ENCODE measurements at places on chromosomes 2 and 18.

DNA sequence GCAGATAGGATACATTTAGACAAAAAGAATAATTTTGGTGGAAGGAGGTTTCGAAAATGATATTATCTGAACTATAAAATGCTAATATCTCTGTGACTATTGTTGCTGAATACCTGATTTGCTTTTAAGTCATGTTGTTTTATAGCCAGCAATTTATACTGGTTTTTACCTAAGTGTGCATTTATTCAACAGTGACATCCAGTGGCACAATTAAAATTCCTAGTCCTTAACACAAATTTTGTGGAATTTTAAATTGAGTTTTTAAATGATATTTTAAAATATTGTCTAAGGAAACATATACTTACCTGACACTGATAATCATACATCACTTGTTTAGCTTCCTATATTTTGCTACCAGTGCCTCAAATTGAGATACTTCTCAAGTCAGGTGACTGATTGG is 144.8 kb downstream of the ARHGAP28 start:
- DNase-seq, result no peak

DNA sequence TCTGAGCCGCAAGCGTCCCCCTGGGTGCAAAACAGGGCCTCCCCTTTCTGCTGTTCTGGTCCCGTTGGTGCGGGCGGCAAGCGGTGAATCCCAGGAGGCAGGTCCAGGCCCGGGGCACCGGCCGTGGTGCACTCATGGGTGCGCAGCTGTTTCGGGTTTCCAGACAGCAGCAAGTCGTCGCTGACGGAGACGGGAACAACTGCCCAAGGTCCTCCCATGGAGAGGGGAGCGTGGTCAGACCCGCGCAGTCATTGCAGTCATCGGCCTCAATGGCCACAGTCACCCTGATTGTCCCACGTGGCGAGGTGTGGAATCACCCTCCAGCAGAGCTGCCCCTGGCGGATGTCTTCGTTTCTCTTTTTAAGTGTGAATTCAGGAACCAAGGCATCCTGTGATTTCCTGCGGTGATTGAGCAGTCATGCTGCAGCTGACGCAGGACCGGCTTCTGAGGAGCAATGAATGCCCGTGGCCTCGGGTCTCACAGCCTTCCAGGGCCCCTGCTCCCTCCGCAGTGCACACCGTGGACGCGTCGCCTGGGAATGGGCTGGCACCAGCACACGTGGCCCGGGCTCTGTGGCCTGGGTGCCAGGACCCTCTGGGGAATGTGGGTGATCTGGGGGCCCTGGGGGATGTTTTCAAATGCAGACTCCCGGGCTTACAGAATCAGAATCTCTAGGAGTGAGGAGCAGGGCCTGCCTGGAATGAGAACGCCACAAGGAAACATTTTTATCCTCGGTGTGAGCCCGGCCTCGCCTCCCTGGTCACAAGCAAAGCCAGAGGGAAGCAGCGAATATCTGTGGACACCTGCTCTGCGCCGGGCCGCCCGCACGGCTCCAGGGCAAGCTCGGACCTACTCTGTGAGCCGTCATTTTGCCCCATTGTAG is 244.2 kb upstream of the SALL3 start:
- no peak for DNase-seq

DNA sequence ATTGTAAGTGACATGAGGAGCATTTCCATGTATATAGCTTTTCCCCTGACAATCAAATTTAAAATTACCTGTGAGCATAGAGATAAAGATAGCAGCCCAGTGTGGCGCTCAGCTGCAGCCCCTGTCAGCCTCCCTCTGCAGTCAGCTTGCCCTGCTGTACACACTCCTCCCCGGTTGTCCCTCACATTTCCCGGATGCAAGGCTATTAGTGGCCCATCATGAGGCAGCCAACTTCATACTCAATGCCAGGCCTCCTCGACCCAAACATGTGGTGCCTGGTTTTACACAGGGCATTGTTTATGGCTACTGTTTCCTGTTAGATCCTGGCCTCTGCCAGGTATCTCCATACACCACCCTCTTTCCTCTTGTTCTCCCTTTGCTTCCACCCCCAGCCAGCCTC is 116.1 kb upstream of the SH3BP4 start:
- no peak for DNase-seq

- DNase-seq, result no peak
Measured at GRCh38 chr2:55043841-55044240, 6.4 kb downstream of the RTN4 start.

GRCh38 chr18:24814521-24814920 is 354.1 kb downstream of the HRH4 start:
- no peak for DNase-seq

DNA sequence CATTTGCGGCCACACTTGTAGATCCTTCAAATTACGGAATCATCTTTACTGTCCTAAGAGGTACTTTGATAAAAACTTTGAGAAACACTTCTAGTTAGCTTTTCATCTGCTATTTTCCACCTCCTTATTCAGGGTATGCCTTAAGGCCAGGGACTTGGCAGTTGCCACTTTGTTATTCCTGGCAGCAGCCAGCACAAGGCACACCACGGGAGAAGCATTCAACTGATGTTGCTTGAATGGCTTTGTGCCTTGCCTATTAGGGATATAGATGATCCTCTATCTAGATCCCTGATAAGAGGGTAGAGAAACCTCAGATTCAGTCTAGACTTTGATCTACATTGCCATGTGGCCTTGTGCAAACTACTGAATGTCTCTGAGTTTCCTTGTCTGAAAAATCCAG is 70.3 kb upstream of the EPHA4 start:
- no peak for DNase-seq
